Left forelimb (tissue), 1 donor: ENCODE measurements at places on chromosomes 1 and 21.
A peak's percentile ranks its signal among the peaks of the same experiment; 100 is the strongest.

GRCh38 chr1:204456826-204457442 lies 37.7 kb downstream of the PIK3C2B start:
- peak; percentile 87 for DNase-seq

DNA sequence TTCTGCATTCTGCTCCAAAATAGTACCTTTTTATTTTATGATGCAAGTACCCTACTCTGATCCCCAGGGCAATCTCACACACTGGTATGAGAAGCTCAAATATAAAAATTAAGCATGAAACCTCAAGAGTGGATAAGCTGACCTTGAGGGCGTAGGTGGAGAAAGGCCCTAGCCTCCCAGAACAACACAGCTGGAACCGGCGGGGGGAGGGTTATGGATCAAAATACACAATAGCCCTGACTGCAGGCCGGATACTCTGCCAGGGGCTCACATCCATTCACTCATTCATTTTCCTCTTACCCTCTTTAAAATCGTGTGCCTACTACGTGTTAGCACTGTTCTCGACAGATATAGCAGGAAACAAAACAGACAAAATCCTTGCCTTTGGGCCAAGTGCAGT lies 32.8 kb upstream of the ECE1 start:
- no peak for DNase-seq

DNA sequence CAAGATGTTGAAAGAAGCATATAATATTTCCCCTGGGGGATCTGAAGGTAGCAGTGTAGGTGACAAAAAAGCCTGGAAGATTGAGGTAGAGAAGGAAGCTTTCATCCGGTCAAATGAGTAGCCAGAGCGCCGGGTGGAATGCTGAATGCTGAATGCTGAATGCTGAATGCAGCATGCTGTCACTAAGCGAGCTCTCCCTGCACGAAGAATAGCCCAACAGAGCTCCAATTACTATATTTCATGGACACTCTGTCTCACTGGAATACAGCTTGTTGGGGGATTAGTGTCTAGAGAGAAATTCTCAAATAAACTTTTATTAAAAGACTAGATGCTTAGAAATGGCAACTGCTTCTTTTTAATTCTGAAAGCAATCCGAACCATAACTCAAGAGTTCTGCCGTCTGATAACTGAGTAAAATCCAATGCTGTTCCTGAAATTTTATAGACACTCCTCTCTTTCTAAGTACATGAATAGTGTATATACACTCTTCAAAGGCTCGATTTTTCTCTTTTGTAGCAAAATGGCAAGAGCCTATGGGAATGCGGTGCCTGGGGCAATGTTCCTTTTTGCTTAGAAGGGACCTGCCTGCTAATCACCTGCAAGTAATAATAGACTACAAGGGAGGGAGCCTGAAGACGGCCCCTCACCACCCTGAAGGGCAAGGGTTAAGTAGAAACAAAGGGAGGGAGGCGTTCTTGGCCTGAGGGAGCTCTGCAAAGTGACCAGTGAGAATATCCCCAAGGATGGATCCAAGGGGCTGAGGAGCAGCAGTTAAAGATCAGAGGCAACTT lies 203.7 kb upstream of the ESRRG start:
- no peak for DNase-seq

- DNase-seq: no peak
Observed at GRCh38 chr1:156842618-156843300, 16.2 kb downstream of the INSRR start.

DNA sequence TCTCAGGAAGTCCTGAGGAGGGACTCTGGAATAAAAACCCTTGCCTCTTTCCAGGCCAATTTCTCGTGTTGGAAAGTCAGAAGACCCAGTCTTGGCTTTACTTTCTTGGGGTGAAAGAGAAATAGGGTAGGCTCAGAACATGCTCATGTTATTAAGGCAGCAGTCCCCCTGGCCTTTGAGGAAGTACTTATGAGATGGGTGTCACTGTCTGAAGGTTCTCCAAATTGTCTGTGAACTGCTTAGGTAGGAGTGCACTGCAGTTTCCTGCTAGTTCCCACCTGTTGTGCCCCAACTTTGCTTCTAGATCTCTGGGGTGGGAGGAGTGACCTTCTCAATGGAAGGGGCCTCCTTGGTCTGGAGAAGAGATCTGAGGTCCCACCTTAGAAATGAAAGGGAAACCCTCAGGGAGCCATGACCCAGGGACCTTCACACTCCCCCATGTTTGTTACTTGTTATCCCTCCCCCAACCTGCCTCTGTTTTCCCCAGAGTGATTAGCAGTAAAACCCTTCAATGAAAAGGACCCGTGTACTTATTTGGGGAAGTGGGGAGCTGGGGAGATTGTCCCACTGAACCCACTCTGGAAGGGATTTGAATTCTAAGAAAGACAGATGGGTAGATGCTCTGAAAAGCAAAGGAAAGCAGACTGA lies 5.7 kb downstream of the ZNF691 start:
- no peak for DNase-seq

DNA sequence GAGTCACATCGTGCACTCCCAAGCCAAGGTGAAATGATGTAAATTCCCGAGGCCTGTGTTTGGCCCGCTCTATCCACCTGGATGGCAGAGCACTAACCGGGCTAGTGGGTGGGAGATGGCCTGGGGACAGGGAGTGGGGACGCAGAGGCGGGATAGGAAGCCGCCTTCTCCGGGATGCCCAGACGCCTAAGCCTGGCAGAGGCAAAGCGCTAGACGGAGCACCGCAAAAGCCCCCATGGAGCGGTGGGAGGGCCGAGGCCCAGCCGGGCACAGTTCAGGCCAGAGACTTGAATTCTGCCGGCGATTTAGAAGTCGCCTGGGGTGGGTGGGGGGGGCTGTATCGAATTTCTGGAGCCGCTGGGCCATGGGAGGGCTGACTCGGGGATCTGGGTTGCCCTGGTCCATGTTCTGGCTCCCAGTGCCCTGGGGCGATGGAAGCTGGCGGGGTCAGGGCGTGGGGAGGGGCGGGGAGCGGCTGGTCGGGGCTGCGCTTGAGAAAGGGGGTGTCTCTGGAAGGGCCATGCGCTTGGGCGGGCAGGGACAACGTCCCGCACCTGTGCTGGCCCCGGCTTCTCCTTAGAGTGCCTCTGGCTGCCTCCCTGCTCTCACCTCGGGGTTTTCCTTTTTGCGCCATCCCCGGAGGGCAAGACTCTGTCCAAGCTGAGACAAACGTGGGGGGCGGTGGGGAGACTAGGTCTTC lies 28.0 kb downstream of the KIAA2013 start:
- no peak for DNase-seq

DNA sequence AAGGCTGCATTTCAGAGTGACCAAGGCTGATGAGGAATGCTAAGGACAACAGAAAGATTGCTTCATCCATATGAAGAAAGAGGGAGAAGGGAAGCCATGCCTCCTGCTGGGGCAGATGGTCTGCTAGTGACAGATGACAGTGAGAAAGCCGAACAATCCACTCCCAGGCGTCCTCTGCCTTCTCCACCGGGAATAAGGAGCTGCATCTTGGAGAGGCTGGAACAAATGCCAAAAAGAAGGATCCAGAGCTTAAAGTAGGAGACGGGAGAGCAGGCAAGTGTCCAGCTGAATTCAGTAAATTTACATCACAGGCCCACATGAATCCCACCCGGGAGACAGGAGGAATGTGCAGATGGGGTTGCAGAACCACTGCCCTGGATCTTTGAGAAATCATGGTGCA lies 33.4 kb downstream of the DDX20 start:
- DNase-seq: no peak

DNA sequence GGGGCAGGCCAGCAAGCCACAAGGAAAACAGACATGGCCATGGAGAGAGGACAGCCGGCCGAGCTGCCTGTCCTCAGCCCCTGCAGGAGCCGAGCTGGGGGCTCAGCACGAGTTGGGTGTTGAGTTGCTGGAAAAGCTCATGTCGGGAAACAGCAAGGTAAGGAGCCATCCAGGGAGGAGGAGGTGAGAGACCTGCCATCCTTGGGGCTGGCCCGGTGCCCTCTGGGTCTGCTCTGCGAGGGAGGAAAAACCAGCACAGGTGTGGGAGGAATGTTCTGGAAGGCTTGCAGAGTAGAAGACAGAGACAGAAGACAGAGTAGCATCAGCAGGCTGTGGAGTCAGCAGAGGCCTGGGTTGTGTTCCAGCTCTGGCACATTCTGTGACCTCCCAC lies 548.8 kb downstream of the PTPRU start:
- DNase-seq: peak; percentile 30

- DNase-seq: no peak
Observed at GRCh38 chr1:238242181-238242580, 351.5 kb upstream of the ZP4 start.

GRCh38 chr1:217535601-217536377 lies 95.1 kb downstream of the GPATCH2 start:
- no peak for DNase-seq

DNA sequence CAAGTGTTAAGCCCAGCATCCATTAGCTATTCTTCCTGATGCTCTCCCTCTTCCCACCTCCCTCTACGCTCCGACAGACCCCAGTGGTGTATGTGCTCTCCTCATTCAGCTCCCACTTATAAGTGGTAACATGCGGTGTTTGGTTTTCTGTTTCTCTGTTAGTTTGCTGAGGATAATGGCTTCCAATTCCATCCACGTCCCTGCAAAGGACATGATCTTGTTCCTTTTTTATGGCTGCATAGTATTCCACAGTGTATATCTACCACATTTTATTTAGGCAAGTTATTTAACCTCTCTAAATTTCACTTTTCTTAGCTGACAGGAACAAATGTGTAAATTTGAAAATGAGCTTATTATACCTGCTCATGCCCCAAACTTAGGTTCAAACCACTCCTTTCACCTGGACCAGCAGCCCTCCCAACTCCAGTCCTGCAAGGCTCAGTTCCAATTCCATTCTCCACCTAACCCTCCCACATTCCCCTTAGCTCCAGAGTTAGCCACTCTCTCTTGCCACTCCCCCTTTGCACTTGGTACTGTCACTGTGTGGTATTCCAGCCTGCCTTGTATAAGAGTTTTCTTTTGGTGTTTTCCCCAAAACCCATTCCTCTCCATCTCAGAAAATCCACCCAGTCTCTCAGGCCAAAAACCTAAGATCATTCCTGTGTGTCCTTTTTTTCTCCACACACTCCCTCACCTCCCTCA lies 1.7 kb upstream of the PEF1 start:
- no peak for DNase-seq

DNA sequence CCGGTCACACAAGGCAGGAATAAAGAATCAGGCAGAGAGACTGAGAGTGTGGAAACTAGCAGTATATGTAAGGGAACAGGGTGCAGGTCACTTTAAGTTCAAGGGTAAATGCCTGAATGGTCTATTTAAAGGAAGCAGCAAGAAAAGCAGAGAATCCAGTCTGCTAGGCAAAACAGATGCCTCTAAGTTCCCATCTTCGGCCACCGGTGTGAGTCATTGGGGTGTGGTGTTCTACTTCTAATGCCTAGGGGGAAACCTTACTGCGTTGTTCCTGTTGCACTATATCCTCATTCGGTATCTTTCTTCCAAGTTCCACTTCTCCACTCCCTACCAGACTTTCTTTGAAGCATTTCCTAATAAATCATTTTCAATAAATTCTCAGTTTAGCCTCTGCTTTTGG lies 259.9 kb downstream of the HHIPL2 start:
- no peak for DNase-seq

DNA sequence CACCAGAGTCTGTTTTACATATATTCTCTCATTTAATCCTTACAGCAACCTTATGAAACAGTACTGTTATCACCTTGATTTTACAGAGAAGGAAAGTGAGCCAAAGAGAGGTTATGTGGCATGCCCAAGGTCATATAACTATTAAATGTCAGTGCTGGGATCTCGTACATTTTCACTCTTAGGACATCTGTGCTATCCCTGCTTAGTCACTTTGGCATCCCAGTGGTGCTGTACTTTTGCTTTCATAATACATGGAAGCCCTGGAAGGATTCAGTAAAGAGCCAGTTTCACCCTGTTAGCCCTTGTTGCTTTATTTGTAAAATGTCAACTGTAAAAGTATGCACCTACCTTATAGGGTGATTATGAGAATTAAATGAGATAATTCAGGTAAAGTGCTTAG lies 104.4 kb downstream of the NFIA start:
- no peak for DNase-seq

DNA sequence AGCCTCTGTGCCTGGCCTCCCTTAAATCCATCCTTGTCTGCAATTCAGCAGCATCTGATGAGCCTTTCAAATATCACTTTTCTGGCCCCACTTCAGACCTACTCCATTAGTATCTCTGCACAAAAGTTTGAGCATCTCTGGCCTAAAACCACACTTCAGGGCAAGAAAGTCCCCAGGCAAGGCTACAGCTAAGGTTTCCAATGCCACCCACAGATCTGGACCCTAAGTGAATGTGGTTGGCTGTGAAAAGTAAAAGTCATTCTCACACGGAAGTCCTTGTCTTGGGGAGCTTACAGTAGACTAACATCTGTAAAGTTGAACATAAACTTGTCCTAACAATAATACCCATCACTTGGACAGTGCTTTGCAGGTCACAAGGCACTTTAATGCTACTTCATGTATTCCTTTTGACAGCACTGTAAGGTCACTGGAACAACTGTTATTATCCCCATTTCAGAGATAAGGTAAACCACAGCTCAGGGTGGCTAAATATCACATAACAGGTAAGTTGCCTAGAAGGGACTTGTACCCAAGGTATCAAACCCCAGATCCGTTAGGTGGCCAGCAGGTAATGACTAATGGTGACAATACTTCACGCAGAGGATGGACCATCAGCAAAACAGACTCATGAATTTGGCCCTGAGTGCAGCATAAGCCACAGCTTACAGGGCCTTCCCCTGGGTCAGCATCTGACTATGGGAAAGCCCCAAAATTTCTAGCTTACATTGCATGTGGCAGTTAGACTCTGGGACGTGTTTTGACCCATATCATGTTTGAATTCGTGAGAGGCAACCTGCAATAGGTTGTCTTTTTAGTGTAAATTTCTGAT lies 356.0 kb downstream of the HHAT start:
- DNase-seq: no peak

GRCh38 chr21:42226626-42227025 lies 7.7 kb downstream of the ABCG1 start:
- no peak for DNase-seq

- DNase-seq: no peak
Observed at GRCh38 chr1:184629266-184629665, 125.4 kb downstream of the EDEM3 start.

- no peak for DNase-seq
Observed at GRCh38 chr1:85282424-85282823, 6.0 kb upstream of the BCL10 start.

DNA sequence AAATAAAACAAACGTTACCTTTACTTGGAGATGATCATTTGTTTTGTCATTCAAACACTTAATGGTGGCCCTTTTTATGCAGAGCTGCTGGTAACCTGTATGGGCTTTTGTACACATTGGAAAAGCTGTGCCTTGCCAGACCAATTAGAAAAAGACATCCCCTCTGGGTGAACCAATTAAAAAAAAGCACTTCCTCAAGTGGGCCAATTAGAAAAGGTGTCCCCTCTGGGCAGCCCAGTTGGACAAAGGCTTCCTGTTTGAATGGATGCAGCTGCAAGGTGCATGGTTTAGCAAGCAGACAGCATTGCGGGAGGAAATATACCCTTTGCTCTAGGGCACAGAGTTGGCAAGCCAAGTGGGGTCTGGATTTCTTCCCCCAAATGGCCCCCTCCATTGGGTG lies 21.6 kb downstream of the HUNK start:
- DNase-seq: no peak

- no peak for DNase-seq
Observed at GRCh38 chr1:62131093-62131725, 63.4 kb upstream of the L1TD1 start.

- DNase-seq: no peak
Observed at GRCh38 chr1:189847613-189848012, 630.1 kb downstream of the BRINP3 start.
